ENCODE measurements at places on chromosomes 1 and 21.

- peak; percentile 51 for DNase-seq
- H3K36me3 ChIP-seq: no peaks in the 10 kb centered on the region
- H3K4me3 ChIP-seq: no peak overlapping the region
- H3K4me1 ChIP-seq: peaks cover 2% of the 10 kb centered on the region
- no peak overlapping the region for H3K27ac ChIP-seq
- H3K27me3 ChIP-seq: no peaks in the 10 kb centered on the region
Observed at GRCh38 chr1:92795166-92795565, 10.3 kb upstream of the EVI5 start.

- no peak for DNase-seq
- H3K4me1 ChIP-seq: peaks cover 3% of the 10 kb centered on the region
- no peak overlapping the region for H3K27ac ChIP-seq
- H3K4me3 ChIP-seq: no peak overlapping the region
- H3K27me3 ChIP-seq: no peaks in the 10 kb centered on the region
Observed at GRCh38 chr1:150760013-150760412, 5.6 kb downstream of the CTSS start.

DNA sequence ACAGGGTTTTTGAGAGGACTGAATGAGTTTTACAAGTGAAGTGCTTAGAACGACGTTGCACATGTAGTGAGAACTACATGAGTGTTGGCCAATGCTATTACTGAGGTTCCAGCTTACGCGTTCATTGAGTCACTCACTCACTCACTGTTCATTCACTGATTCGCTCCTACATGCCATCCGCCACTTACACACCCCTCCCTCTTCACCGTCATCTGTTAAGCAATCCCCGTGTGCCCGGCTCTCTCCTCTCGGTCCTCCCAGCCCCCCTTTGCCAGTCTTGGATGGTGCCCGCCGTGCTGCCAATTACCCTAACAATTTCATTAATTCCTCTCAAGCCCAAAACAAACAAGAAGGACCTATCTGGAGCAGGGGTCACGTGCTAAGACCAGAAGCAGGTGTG, 27.3 kb upstream of the EPHA2 start:
- H3K4me3 ChIP-seq: no peak overlapping the region
- no peaks in the 10 kb centered on the region for H3K27me3 ChIP-seq
- no peaks in the 10 kb centered on the region for H3K36me3 ChIP-seq
- no peak for DNase-seq
- H3K27ac ChIP-seq: no peak overlapping the region

DNA sequence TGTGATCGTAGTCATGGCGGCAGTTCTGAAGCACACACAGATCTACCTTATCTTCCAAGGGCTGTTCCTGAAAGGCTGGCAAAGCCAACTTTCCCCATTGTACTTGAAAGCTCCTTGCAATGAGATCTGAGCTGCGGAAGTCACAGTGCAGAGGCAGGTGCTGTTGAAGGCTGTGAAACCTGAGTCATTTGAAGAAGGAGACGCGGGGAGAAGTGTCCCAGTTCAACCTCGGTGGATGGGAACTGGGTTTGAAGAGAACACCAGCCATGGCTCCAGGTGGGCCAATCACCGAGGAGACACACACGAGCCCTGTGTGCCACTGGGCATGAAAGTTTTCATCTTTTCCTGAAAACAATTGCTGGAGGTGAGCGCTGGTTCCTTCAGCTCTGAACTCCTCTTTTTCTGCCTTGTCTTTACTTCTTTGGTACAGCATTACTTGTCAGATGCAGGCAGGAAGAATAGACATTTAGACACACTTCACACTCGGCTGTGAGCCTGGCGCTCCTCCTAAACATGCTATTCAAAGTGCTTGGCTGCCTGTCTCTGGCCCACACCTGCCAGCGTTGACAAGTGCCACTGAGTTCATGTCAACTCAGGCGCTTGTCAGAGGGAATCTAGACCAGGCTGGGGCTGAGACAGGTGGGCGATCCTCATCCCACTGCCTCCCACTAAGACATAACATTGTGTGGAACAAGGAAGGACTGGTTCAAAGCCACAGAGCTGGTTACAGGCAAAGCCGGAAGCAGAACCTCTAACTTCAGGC, 25.7 kb upstream of the PDE9A start:
- H3K4me3 ChIP-seq: no peak overlapping the region
- no peaks in the 10 kb centered on the region for H3K4me1 ChIP-seq
- no peak for DNase-seq
- peaks cover 14% of the 10 kb centered on the region for H3K27me3 ChIP-seq
- no peaks in the 10 kb centered on the region for H3K36me3 ChIP-seq

DNA sequence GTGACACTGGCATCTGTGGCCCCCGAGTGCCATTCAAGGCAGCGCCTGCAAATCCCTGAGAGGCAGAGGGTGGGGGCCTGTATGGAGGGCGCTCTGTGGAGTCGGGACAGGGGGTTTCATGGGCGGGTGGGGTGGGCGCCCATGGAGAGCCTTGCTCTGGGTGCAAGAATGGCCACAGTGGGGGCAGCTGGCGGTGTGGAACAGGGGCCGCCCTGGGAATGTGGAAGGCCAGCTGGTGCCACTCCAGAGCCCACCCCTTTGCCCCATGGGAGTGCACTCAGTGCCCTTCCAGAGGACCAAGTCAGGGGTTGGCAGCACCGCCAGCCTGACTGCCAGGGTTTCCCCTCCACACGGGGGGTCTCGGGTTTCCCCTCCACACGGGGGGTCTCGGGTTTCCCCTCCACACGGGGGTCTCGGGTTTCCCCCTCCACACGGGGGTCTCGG, 55.0 kb upstream of the TRAPPC10 start:
- H3K4me1 ChIP-seq: peaks cover 41% of the 10 kb centered on the region
- peaks cover 23% of the 10 kb centered on the region for H3K36me3 ChIP-seq
- H3K4me3 ChIP-seq: no peak overlapping the region
- H3K27me3 ChIP-seq: no peaks in the 10 kb centered on the region

GRCh38 chr1:112040891-112041740, 51.6 kb upstream of the KCND3 start:
- no peaks in the 10 kb centered on the region for H3K4me1 ChIP-seq
- peaks cover 8% of the 10 kb centered on the region for H3K27me3 ChIP-seq
- peak; percentile 24 for DNase-seq
- no peak overlapping the region for H3K4me3 ChIP-seq
- H3K27ac ChIP-seq: no peak overlapping the region

DNA sequence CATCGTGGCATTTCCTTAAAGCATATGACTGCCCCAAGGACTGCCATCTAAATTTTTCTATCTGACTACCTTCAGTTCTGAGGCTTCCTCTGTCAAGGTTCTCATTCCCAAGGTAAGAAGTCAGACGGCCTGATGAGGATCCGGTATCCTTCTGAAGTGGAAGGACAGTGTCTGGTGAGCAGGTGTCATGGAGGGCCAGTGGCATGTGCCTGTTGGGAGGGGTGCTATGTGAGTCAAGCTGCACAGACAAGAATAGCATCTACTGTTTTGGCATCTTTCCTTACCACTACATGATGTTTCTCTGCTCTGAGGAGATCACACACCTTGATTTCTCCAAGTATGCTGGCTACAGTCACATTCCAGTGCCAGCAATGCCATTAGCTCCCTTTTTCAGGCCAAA, 99.6 kb upstream of the RGS1 start:
- no peak overlapping the region for H3K27ac ChIP-seq
- H3K27me3 ChIP-seq: no peaks in the 10 kb centered on the region
- no peak overlapping the region for H3K4me3 ChIP-seq
- peak; percentile 35 for DNase-seq

DNA sequence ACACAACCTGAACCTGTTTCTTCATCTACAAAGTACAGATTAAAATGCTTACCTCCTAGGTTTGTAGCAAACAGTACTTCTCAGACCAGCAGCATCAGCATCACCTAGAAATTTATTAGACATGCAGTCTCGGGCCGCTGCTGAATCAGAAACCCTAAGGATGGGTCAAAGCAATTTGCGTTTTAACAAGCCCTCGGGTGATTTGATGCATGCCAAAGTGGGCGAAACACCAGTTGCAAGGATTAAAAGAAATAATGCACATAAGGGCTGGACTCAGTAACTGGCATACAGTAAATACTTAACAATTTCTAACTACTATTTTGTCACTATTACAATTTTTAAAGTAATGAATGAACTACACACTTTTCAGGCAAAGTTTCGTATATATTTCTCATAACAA, 47.5 kb downstream of the SH3GLB1 start:
- H3K4me1 ChIP-seq: peaks cover 8% of the 10 kb centered on the region
- H3K4me3 ChIP-seq: no peak overlapping the region
- peaks cover 5% of the 10 kb centered on the region for H3K36me3 ChIP-seq
- H3K27ac ChIP-seq: no peak overlapping the region
- H3K27me3 ChIP-seq: no peaks in the 10 kb centered on the region
- no peak for DNase-seq

DNA sequence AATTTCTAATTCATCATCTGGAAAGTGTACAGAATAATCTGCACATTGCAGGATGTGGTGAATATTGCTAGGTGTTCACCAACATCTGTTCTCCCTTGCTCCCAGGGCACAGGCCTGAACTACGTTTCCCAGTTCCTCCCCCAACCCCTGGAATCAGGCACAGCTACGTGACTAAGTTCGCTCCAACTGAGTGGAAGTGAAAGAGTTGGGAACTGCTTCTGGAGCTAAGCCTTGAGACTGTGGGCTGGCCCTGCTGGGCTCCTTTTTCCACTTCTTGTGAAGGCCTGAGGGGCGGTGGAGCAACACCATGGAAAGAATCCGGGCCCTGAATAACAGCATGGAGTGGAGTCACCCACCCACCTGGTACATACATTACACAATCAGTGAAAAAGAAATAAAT, 534.6 kb downstream of the SMYD3 start:
- H3K4me1 ChIP-seq: no peaks in the 10 kb centered on the region
- no peak overlapping the region for H3K27ac ChIP-seq
- no peak overlapping the region for H3K4me3 ChIP-seq
- no peaks in the 10 kb centered on the region for H3K27me3 ChIP-seq
